AG04449 (cell line): ENCODE measurements at places on chromosomes 4 and X.

DNA sequence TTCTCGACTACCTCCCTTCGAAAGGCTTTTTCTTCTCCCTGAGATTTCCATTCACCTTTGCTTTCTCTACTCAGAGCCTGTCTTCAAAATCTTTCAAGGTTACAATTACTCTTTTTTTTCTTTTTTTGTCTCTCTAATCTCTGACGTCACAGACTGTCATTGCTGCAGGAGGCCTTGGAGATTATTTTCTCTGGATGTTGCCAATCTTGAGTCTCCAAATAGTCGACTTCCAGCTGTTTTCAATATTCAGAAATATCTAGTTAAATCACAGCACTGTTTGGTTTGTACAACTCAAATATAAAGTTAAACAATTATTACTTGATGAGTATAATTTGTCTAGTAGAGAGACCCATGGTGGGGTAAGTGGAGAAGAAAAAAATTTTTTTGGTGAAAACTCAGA lies 359.0 kb upstream of the BOD1L1 start:
- DNase-seq: no peak

DNA sequence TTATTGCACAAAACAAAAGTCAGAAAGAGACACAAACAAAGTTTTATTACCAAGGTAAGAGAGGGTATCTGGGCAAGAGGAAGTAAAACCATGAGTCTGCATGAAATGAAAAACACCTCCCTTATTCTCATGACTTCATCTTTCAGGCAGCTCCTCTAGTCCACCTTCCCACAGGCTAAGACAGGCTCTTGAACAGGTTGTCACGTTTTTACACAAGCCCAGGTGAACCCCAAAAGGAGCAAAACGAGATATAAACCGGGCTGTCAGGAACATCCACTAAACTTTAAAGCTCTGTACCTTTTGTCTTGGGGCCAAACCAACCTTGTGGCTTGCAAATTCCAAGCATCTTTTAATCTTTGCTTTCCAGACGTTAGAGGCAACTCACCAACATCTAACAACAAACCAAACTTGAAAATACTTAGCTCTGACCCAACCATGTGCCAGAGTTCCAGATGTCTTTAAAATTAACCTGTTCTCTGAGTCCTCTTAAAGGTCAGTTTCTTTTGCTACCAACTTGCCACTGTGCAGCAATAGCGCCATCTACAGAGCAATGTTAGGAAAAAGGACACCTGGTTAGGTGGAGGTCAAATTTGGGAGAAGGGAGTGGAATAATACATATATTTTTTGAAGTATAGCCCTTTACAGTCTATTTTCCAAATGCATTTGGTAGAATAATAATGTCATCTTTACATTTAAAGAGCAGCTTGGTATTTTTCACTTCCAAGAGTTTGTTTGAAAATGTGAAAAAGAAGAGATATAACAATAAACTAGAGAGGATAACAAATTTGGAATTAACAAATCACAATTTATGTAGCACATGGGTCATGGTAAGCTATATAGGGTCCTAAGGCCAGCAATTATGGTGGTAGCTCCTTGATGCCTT lies 73.1 kb downstream of the QRFPR start:
- peak; percentile 2 for DNase-seq

DNA sequence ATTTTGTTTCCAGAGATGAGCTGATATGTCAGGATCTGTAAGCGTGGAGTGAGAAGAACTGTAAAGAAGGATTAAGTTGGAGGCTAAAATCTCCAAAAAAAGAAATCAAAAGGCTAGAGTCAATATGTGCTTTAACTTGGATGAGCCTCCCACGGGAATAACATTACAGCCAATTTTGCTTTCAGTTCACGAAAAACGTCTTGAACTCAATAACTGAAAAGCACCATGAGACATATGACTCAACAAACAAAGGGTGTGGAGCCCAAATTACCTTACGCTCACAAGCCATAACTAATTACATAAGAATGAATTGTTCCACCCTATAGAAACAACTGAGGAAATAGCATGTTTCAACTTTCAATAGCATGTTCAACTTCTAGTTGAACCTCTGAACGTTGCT lies 22.3 kb downstream of the TMPRSS11D start:
- DNase-seq: no peak

- no peak for DNase-seq
Observed at GRCh38 chr4:56048702-56049431, 100.1 kb downstream of the CEP135 start.

- no peak for DNase-seq
Observed at GRCh38 chr4:107546638-107547037, 173.4 kb downstream of the PAPSS1 start.

- DNase-seq: no peak
Observed at GRCh38 chr4:66204534-66205247, 534.4 kb upstream of the EPHA5 start.

- DNase-seq: no peak
Observed at GRCh38 chr4:96602661-96603060, 762.8 kb downstream of the PDHA2 start.

DNA sequence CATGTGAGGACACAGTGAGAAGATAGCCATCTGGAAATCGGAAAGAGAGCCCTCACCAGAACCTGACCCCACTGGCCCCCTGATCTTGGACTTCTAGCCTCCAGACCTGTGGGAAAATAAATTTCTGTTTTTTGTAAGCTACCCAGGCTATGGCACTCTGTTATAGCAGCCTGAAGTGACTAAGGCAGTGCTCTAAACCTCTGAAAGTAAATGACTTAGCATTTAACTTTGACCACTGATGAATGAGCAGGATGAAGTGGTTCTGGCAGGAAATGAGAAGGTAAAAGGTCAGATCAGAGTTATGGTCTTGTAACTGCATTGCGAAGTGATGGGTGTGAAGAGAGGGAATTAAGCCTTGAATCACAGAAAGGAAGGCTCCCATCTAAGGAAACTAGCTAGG lies 17.0 kb downstream of the GPAT3 start:
- DNase-seq: no peak

DNA sequence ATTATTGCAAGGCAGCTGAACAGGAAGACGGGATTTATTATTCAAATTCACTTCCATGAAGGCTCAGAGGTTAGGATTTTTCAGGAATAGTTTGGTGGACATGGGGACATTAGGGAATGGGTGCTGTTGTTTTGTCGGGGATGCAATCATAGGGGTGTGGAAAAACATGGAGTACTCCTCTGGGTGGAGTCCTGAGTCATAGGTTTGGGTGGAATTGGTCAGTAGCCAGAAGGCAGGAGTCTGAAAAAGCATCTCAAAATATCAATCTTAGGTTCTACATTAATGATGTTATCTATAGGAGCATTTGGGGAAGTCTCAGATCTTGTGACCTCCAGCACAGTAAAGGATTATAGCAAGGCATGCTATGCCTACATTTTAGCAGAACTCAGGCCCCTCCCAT lies 14.5 kb upstream of the ETNPPL start:
- DNase-seq: no peak

GRCh38 chr4:113674733-113675132 lies 86.8 kb downstream of the CAMK2D start:
- no peak for DNase-seq

DNA sequence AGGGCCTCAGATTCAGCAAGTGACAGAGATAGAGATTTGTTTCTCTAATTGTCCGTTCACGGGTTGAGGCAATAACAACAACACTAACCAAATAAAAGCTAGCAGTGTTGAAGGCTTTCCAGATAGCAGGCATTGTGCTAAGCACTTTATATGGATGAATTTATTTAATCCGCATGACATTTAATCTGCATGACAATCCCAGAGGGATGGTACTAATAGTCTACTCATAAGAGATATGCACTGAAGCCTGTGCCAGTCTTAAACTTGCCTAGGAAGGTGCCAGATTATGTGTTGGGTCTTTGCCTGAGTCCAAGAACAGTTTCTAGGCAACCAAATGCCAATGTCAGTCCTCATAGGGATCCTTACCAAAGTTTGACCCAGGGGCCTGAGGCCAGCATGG lies 37.7 kb upstream of the FAT1 start:
- no peak for DNase-seq

- no peak for DNase-seq
Observed at GRCh38 chr4:162056990-162057389, 106.8 kb downstream of the FSTL5 start.

- no peak for DNase-seq
Observed at GRCh38 chr4:163592212-163592611, 97.7 kb downstream of the TMA16 start.

GRCh38 chr4:120052856-120053255 lies 13.8 kb downstream of the MAD2L1 start:
- DNase-seq: peak; percentile 83

GRCh38 chrX:46710927-46711623 lies 47.8 kb downstream of the SLC9A7 start:
- DNase-seq: no peak

DNA sequence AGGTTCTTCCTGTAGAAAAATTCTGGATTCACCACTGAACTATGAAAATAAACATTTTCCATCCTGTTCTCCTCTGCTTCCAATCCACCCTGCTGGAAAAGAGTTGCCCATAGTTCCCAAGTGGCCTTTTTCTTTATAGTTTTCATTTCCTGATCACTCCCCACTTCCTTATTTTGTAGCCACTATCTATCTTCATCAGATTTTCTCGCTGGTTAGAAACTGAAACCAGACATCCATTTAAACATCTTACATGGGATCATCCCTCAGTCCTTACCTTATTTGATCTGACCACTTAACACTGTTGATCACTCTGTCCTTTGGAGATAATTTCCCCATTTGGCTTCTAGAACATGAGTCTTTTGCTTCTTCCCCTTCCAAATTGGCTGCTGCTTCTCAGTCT lies 42.2 kb upstream of the SCOC start:
- no peak for DNase-seq

DNA sequence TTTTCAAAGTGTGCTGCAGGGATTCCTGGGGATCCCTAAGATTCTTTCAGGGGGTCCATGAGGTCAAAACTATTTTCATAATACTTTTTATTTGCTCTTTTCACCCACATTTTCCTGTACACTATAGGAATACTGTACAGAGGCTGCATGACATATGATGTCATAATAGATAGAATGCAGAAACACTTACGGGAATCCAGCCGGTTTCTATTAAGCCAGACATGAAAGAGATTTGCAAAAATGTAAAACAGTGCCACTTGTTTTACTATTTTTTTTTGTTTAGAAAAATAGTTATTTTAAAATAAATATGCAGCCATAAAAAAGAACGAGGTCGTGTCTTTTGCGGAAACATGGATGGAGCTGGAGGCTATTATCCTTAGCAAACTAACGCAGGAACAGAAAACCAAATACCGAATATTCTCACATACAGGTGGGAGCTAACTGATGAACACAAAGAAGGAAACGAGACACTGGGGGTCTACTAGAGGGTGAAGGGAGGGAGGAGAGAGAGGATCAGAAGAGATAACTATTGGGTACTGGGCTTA lies 5.0 kb downstream of the ZFX start:
- DNase-seq: no peak

DNA sequence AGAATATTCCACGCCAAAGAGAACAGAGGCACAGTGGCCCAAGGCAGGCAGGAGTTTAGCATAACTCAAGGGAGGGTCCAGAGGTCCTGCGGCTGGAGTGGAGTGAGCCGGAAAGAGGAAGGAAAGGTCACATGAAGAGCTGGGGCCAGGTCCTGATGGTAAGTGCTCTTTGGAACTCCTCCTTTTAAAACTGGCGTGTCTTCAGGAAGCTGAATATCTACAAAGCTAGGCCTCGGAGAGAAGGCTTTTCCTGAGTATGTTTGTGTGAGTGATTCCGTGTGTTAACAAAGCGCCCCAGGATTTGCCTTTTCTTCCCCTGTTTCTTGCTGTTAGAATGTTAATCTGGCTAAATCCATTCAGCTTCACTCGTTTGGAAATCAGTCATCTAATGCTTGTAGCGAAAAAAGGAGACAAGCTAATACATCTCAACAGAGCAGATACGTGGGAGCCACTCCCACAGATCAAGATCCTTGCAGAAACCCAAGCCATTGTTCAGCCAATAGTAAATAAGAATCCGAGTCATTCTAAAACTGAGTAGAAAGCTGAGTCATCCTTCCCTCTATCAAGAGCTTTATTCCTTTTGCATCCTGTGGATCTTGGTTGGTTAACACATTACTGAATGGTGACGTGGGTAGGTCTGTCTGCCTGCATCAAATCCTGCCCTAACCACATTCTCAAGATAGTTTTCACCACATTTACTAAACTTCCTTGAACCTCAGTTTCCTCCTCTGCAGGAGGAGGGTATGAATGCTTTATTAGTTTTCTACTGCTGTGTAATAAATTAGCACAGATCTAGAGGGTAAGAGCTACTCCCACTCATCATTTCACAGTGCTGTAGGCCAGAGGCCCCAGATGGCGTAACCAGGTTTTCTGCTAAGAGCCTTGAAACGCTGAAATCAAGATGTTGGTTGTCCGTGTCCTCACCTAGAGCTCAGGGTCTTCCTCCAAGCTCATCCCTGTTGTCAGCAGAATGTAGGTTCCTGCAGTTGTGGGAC lies 43.2 kb upstream of the RBM47 start:
- peak; percentile 95 for DNase-seq

DNA sequence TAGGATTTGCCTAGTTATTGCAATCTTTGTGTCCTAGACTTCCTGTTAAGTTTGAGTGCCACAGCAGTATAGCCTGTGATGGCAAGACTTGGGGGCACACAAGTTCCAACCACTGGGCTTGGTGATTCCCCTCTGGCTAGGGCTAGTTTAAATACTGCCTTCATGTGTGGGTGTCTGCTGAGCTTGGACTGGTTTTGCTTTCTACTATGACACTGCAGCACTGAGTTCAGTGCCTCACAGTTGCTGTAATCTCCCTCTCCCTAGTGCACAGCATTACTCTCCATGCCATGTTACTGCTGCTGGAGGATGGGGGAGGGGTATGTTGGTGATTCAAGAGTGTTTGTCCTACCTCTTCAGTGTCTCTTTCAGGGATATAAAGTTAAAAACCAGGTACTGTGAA lies 379.6 kb downstream of the IL15 start:
- no peak for DNase-seq

DNA sequence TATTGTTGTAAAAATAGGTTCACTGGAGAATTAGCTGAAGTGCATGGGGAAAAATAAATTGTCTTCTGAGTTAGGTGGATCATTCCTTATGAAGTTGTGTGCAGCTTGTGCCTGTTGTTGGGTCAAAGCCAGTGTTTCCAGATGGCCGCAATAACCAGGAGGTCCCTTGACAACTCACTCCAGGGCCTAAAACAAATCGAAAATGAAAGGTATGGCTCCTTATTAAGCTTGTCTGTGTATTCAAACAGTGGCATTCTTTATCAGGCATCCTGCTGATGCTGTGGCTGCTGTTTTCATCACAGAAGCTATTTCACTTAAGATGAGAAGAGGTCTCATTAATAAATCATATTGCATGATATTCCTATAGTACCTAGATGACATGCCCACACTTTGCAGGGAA lies 80.2 kb downstream of the GRIA2 start:
- no peak for DNase-seq

DNA sequence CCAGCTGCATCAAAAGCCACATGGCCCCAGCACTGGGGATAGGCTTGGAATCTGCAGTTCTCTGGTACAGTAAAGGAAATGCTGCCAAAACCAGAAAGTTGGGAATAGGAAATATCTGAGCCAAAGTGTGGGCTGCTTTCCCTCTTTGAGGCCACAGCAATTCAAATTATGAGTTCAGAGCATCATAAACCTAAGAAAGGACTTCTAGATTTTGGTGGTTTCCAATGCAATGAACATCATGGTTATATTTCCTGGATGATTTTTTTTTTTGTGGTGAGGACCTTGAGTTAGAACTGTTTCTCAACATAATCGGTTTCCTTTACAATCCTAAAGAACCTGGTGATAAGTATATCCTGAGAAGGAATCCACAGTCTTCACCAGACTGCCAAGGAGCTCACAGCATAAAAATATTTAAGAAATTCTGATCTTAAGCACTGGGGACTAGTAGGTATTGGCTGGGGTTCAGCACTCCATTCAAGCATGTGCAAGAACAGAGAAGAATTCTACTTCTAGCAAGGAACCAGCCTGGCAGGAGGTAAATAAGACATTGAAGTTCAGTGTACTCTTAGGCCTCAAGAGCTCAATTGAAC lies 29.8 kb upstream of the ARHGAP24 start:
- DNase-seq: peak; percentile 14
